CD14-positive monocyte (primary cell): ENCODE measurements at places on chromosomes 7 and 10. TPM values are rescaled to one million over a fixed set of nuclear protein-coding genes. Genes with fewer than 3 reads are reported as not detected.

GRCh38 chr10:113739031-113739430 is 12.5 kb upstream of the PLEKHS1 start:
- no peak for DNase-seq

ASB13 gene
- polyA plus RNA-seq, result 44.1 TPM

PTF1A gene
- polyA plus RNA-seq, result not detected in 2 replicates

- no peak for DNase-seq
Measured at GRCh38 chr10:7117806-7118674, 292.8 kb downstream of the SFMBT2 start.

STK17A gene
- polyA plus RNA-seq, result 9.5 TPM
